ENCODE measurements at places on chromosomes 16 and 17. TPM values are rescaled to one million over a fixed set of nuclear protein-coding genes. Genes with fewer than 3 reads are reported as not detected.

DNA sequence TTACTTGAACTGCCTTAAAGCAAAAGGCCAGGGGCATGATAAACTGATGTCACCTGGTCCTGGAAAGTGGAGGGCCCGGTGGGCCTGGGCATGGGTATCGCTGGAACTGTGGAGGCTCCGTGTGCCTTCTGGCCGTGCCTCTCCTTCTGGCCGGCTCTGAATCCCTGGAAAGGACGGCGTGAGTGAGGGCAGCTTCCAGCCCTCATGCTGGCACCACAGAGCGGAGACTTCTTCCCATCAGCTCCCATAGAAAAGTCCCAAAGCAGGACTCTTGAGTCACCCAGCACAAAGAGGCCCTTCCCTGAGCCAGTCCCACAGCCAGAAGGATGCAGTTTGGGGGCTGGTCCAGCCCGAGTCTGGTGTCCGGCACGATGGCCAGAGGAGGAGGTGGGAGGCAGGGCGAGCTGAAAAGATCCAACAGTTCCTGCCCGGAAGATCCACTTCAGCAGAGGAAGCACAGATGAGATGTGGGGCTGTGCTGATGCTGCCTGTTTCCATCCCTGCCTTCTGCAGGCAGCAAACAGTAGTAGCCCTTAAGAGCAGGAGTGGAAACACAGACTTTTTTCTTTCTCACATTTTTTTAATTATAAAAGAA lies 7.8 kb downstream of the GAA start:
- no peak for DNase-seq

CCDC144A gene
- 0.86 TPM for polyA plus RNA-seq

CRYBA1 gene
- polyA plus RNA-seq = not detected

- no peak for DNase-seq
Measured at GRCh38 chr16:6910301-6910700, 422.3 kb upstream of the RBFOX1 start.

DPEP3 gene
- polyA plus RNA-seq = 0.07 TPM

DNA sequence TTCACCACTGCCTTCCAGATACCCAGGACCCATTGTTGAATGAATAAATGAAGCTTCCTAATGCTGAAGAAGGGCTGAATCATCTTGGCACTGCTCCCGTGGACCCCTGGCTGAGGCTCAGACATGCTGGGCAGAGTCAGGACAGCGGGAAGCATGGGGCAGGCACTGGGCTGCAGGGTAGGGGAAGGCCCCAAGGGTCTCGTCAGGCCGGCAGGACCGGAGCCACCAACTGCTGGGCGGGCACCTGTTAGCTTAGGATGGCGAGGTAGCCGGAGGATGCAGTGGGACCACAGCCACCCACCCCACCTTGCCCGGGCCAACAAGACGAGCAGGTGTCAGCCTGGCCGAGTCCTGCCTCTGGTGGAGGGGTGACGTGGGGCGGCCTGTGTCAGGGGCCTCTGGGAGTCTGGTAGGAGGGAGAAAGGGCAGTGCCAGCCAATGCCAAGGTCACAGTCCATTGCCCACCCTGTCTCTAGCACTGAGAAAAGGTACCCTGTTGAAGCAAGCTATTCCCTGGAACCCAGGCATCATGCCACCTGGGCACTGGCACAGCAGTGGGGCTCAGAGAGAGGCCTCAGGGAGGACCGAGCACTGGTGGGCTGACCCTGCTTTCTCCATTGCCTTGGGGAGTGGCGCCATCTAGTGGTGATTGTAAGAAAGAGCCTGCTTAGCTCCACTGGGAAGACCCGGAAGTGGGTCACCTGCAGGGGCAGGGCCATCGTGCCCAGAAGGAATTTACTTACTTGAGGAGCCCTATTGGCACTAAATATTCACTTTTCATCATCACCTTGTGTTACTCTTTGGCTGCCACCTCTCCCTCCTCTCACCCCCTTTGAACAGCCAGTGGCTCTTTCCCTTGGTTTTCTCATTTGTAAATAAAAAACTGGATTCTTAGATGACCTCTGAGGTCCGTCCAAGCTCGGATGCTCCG lies 3.0 kb upstream of the DLX3 start:
- DNase-seq = peak; percentile 74

DNA sequence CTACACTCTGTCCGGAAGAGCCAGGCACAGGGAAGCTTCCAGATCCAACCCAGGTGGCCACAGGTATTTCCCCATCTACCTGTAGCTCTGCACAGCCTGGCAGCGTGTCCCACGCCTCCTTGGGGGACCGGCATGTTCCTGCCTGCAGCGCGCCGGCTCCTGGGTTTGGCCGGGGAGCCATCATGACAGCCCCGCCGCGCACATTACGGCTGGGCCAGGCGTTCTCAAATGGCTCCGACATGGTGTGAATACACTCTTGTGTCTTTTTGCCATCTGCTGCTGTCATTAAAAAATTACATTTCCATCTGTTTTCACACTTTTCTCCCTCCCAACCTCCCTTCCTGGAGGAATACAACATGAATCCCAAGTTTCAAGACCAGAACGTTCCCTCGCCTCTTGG lies 8.0 kb upstream of the GINS2 start:
- DNase-seq = no peak

DNA sequence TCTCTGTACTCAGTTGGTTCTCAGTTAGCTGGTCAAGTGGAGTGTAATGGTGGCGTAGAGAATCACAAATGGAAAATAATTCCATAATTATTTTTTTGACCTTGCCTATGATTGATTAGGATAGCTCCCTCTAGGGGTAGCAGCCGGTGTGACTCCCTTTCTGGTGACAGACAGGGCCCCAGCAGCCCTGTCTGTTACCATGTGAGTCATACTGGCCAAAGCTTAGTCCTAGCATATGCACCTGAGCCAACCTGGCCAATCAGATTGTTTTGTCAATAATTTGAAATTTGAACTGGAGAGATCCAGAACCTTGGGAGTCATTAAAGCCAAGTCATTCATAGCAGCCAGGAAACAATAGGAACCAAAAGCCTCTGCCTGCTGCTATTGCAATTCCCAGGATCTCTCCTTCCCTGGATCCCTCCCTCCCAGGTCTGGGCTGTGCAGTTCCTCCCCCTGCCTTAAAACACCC lies 5.6 kb downstream of the PNPO start:
- DNase-seq = no peak

GRCh38 chr17:14308965-14309879 lies 8.3 kb downstream of the HS3ST3B1 start:
- peak; percentile 84 for DNase-seq

DNA sequence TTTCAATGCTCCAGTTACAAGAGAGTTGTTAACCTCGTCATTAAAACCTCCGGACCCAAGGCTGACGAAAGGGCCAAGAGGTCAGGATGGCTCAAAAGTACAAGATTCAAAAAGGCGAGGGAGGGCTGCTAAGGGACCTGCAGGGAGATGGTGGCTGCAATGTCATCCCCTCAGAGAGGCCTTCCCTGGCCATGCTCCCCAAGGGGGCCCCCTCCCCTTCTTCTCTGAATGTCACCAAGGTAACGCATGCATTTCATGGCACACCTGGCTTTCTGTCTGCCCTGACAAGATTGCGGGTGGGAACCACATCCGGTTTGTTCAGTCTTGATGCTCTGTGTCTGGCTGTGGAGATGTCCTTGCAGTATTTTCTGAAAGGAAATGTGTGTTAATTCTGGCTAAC lies 89.9 kb downstream of the C16orf78 start:
- DNase-seq = no peak

GRCh38 chr17:17621254-17621653 lies 29.7 kb upstream of the PEMT start:
- DNase-seq = no peak

KRT32 gene
- polyA plus RNA-seq = not detected

TAC4 gene
- polyA plus RNA-seq = 1.1 TPM

DNA sequence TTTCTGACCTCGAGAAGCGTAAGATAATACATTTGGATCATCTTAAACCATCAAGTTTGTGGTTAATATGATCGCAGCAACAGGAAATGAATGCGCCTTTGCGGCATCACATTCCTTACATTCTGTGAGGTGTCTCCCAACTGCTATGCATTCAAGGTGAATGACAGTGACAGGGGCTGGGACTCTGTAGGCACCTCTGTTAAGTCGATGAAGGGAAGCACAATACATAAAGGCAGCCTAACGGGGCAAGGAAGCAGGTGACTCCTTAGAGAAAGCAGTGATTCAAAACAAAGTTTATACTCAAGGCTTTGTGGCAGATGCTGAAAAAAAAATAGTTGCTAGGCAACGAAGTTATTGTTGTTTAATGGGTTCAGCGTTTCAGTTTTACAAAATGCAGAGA lies 21.6 kb upstream of the EVPL start:
- no peak for DNase-seq

- DNase-seq = no peak
Measured at GRCh38 chr16:54538276-54538675, 251.7 kb upstream of the IRX3 start.

DNA sequence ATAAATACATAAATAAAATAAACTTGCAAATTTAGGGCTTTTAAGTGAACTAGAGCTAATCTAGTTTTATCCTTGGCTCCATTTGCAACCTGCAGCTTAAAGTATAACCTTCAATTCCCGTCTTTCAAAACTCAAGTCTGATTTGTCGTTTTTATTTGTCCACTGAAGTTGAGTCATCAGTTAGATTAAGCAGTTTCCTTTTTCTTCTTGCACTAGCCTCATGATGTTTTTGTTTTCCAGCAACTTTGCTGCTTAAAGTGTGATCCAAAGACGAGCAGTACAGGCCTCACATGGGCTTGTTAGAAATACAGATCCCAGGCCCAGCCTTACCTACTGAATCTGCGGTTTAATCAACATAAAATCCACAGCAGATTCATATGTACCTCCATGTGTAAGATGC lies 13.8 kb downstream of the ARSG start:
- no peak for DNase-seq

GRCh38 chr16:48076455-48077012 lies 79.3 kb downstream of the ABCC12 start:
- no peak for DNase-seq

DPEP2 gene
- polyA plus RNA-seq = 1.1 TPM
